CD4-positive, alpha-beta T cell (primary cell): ENCODE measurements at places on chromosomes 11 and 22.
A peak's percentile ranks its signal among the peaks of the same experiment; 100 is the strongest.

GRCh38 chr11:27563201-27563600 is 56.6 kb upstream of the LIN7C start:
- DNase-seq = no peak

- DNase-seq = no peak
These were observed 54.1 kb upstream of the SOX6 start for GRCh38 chr11:16410479-16410878.

- no peak for DNase-seq
These were observed 60.1 kb downstream of the SCN3B start for GRCh38 chr11:123594188-123594901.

- peak; percentile 35 for DNase-seq
These were observed 40.3 kb downstream of the BUD13 start for GRCh38 chr11:116732271-116733042.

- no peak for DNase-seq
These were observed 96.9 kb downstream of the CSTPP1 start for GRCh38 chr11:47033439-47033838.

- no peak for DNase-seq
These were observed 201.0 kb upstream of the NAV2 start for GRCh38 chr11:19511413-19512183.
